ENCODE measurements at places on chromosomes 6 and 20.

GRCh38 chr6:14466278-14466677 lies 348.7 kb downstream of the CD83 start:
- DNase-seq = no peak

- DNase-seq = no peak
Observed at GRCh38 chr6:116025405-116025804, 35.3 kb downstream of the FRK start.

DNA sequence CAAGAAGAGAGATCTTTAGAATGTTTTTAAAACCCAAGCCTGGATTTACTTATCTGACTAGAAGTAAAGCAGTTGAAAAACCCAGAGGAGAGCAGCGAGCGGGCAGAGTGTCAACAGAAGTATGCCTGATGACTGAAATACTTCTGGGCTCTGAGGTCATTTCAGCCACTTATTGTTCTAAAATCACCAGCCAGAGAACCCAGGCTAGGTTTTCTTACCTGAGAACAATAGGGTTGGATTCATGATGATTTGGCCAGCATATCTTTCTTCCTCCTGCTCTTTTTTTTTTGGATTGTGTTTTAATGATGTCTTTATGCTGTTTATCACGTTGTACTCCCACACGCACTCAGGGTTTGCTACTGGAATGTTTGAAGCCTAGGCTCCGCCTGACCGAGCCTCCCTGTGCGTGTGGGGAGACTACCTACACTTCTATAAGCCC lies 63.0 kb upstream of the KIF25 start:
- DNase-seq = no peak

GRCh38 chr6:150646228-150646627 lies 46.5 kb downstream of the PLEKHG1 start:
- no peak for DNase-seq

GRCh38 chr20:53631909-53632662 lies 38.4 kb upstream of the ZNF217 start:
- DNase-seq = no peak

Data from RWPE1 (cell line).